ENCODE measurements at places on chromosomes 7 and 10. TPM values are rescaled to one million over a fixed set of nuclear protein-coding genes. Genes with fewer than 3 reads are reported as not detected.

SLF2 gene
- 22.5 TPM for total RNA-seq

GDF10 gene
- 8.2 TPM for total RNA-seq

FAM241B gene
- not detected for total RNA-seq

DPP6 gene
- total RNA-seq, result not detected

TMEM236 gene
- total RNA-seq, result not detected

SP8 gene
- not detected for total RNA-seq

SLC18A3 gene
- not detected for total RNA-seq

HACD1 gene
- total RNA-seq, result 7.8 TPM

ASB13 gene
- 17.2 TPM for total RNA-seq

VSTM2A gene
- total RNA-seq, result not detected

TRA2A gene
- total RNA-seq, result 88.5 TPM

PROSER2 gene
- 10.5 TPM for total RNA-seq

TMEM273 gene
- not detected for total RNA-seq

TEX36 gene
- not detected for total RNA-seq

TNS3 gene
- total RNA-seq, result 17.2 TPM

ATOH7 gene
- total RNA-seq, result 0.48 TPM
